ENCODE measurements at places on chromosomes 2 and 18.
A peak's percentile ranks its signal among the peaks of the same experiment; 100 is the strongest.

GRCh38 chr2:152094014-152094413, 4.8 kb downstream of the CACNB4 start:
- no peak for DNase-seq

DNA sequence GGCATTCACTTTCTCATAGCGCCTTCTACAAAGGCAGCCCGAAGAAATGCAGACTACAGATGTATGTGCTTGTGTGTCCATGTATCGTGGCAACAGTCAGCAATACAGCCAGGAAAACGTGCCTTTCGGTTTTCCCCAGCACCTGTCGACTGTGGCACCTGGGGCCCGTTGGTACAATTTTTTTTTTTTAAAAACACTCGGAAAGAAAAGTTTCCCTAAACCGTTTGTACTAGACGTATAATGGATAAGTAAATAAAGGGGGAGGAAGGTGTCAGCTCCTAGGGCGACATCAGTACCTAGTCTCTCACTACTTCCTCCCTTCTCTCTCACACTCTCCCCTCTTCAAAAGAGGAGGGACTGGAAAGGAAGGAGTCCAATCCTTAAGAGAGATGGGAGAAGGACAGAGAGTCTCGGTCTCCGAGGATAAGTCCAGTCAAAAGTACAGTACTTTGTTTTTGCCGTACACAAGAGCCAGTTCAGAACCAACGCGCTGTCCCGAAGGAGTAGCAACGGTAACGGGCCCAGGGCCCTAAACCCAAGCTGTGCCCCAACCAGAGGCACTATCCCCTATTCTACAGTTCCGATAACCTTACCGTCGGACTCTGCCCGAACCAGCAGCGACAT, 759 bp downstream of the PPP4R3B start:
- peak; percentile 51 for DNase-seq

GRCh38 chr2:232680006-232680405, 17.1 kb upstream of the GIGYF2 start:
- no peak for DNase-seq

- DNase-seq: no peak
Observed at GRCh38 chr2:227320305-227321094, 4.6 kb upstream of the MFF start.

- DNase-seq: no peak
Observed at GRCh38 chr2:58010599-58010998, 36.0 kb upstream of the VRK2 start.

GRCh38 chr2:109129356-109129920, 433 bp downstream of the SH3RF3 start:
- DNase-seq: peak; percentile 61

DNA sequence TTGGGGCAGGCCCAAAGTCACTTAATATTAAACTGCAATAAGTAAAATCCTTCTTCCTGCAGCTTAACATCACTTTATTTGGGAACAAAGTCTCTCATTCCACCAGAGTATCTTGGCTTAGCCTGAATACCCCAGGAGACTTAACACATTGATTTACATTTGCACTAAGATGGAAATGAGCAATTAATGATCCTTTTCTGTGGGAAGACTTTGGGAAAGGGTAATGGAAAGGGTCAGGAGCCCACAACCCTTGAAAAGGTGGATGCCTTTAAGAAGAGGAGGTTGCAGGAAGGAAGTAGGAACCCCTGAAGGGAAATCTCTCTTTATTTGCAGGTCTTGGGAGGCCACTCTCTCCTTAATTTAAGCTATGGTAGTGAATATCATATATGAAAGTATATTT, 28.0 kb upstream of the BARD1 start:
- DNase-seq: no peak

- DNase-seq: no peak
Observed at GRCh38 chr18:74773171-74773624, 175.5 kb downstream of the ZNF407 start.

DNA sequence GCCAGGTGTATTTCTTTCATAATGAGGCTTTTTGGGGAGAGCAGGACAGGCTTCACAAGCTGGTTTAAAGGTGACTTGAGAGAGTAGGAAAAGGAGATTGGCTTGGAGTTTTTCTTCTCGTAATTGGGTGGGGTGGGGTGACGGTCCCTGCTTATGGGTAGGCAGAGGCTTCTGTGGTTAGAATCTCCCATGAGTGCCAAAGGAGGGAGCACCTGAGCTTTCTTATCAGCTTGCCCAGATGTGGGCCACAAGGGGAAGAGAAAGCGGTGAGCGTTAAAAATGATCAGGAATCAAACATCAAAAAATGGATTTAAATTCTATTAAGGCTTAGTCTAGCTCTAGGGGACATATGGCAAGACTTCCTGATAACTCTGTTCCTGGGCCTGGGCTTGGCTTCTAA, 9.7 kb upstream of the PNPT1 start:
- DNase-seq: no peak
